A549 (cell line): ENCODE measurements at places on chromosomes 1 and 21.
A peak's percentile ranks its signal among the peaks of the same experiment; 100 is the strongest.

DNA sequence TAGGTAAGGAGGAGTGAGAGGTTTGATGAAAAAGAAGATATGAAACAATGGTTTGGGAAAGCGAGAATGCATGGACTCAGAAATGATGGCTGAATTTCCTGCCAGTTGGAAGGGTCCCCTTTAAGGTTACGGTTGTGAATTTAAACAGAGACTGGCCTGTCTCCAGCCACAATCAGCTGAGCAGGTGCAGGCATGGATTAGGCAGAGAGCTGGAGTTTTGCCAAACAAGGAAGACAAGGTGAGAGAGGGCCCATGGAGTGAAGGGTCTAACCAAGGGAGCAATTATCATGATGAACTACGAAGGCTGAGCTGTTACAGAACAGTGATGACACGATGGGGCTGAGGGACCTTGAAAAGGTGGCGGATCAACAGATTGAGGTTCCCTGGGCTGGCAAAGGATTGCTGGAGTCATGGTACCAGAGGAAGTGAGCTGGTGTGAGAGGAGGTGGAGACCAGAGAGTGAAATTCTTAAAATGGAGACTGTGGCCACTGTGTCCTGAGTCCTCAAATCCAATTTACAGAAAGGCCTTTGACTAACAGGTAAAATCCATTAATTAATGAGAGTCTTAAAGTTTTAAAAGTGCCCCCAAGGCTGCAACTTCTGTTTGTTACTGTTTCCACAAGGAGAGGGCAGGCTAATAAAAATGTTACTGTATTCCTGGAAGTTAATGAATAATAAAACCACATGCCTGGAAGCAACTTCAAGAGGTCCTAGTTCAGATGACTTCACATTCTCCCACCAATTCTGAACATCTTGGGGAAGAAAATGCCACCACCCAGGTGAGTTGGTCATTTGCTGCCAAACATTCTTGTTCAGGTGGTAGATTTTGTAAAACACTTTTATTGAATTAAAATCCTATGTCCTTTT is 41.5 kb downstream of the LHX9 start:
- DNase-seq = no peak

DNA sequence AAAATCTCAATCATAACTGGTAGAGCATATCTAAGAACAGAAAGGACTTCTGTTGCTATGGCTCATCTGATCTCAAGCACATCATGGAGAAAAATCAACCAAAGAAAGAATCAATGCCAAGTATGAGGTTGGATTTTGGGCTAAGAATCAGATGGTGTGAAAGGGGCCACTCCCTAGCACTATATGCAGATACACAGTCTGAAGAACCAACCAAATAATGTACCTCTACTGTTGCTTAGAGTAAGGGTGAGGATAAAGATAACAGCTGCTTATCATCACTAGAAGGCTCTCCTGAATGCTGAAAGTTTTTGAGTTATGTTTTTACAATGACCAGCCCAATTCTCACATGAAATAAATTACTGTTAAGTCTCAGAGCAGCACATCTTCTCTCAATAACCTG is 35.6 kb downstream of the ST7L start:
- no peak for DNase-seq

- DNase-seq = no peak
Measured at GRCh38 chr1:63238721-63239120, 83.6 kb upstream of the FOXD3 start.

- DNase-seq = no peak
Measured at GRCh38 chr1:43878440-43878839, 55.2 kb upstream of the ARTN start.

- no peak for DNase-seq
Measured at GRCh38 chr1:25617625-25618432, 1.2 kb downstream of the MAN1C1 start.

DNA sequence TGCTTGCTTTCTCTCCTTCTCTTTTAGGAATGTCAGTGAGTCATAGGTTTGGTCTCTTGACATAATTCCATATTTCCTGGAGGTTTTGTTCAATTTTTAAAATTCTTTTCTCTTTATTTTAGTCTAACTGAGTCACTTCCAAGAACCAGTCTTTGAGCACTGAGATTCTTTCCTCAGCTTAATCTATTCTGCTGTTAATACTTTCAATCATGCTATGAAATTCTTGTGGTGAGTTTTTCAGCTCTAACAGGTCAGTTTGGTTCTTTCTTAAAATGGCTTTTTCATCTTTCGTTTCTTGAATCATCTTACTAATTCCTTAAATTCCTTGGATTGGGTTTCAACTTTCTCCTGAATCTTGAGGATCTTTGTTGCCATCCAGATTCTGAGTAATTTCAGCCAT is 321.0 kb downstream of the PTBP2 start:
- no peak for DNase-seq

DNA sequence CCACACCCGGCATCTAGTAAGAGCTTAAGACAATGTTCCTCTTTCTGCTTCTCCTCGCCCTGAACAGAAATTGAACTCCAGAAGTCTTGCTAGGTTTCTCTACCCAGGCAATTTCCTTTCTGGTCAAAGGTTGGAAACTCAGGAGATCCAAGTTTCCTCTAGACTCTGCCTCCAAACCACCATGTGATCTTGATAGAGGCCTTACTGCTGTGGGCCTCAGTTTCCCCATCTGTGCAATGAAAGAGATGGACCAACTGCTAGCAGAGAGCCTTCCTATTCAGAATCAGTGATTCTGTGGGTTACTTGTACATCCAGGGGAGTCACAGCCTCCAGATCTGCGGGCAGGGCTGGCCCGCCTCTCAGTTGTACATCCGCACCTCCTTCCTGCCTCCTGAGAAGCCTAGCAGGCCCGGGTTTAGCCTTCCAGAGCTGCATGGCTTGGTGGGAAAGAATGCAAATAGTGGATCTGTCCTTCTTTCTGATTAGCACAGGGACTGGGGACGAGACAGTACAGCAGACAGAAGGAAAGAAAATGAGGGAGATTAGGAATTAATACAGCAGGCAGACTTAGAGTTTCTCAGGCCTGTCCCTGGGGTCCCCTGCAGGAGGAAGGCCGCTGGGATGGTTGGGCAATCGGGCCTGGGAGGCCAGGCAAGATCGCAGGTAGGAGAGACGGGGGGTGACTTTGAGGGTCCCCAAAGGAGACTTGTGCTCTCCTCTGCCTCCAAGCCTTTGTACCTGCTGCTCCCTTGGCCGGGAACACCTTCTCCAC is 83.9 kb downstream of the PAX7 start:
- no peak for DNase-seq

DNA sequence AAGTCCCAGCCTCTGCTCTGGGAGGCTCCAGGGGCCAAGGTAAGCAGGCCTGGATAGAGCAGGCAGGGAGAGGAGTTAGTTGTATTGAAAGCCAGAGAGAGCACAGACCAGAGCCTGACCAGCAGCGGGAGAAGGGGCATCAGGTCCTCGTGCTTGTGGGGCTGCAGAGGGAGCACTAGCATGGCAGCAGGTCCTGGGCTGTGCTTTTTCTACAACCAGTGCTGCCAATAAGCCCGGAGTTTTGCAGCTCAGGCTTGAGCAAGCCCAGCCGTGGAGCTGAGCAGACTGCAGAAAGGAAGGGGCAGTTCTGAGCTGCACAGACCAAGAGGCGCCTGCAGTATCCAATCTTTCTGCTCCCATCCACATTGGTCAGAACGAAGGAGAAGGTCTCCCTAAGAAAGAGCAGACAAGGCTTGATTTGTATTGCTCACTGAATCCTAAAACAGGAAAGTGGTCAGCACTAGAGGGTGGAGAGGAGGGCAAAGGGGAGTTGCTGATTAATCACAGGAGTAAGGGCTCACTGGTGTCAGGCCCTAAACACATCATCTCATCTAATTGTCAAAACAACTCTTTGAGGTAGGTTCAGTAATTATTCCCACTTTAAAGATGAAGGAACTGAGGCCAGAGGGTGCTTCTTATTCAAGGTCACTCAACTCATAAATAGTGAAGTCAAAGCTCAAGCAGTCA is 2.7 kb downstream of the DENND2D start:
- DNase-seq = peak; percentile 43

DNA sequence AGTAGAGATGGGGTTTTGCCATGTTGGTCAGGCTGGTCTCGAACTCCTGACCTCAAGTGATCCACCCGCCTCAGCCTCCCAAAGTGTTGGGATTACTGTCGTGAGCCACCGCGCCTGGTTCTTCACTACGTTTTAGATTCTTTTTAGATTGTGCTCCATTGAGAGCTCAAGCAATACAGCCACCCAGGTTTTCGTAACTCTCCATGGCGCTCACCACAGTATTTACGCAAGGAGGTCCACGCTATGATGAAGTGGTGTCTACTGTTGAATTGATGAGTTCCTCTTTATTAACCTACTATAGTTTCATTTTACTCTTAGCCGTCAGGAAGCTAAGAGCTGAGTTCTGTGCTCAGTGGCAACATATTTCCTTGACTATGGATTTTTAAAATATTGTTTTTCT is 1.8 kb upstream of the KIF1B start:
- DNase-seq = no peak

GRCh38 chr1:15799004-15799867 is 8.2 kb downstream of the UQCRHL start:
- DNase-seq = peak; percentile 93
